Breast epithelium (tissue), 4 donors: ENCODE measurements at places on chromosomes 5 and 9.
A peak's percentile ranks its signal among the peaks of the same experiment; 100 is the strongest.

DNA sequence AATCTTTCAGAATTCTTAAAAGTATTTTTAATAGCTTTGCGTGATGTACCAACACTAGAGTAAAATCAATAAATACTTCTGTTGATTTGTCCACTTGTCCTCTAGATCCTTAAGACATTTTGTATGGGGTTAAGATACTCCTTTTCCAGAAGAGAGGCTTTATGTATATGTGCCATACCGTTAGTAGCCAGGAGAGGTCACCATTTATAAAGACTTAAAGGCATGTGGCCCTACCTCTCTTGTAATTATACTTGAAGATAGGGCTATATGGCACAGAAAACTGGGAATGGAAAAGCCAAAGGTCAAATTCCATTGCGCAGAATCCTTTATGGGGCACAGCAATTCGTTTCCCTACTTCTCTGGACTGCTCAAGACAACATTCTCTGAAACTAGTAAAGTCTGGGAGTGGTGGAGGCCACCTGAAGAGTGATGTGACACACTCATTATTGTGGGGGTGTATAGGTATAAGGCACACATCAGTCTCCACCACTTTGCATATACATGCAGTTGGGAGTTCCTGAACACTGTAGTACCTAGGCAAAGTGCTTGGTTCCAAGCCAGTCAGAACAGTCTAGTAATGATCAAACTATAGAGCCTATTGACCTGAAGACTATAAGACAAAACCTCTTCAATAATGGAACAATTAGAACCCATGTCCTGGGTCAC, 140.1 kb upstream of the FBXL17 start:
- no peak overlapping the region for H3K27ac ChIP-seq
- no peak overlapping the region for H3K4me3 ChIP-seq
- H3K4me1 ChIP-seq: no peaks in the 10 kb centered on the region
- no peaks in the 10 kb centered on the region for H3K27me3 ChIP-seq
- H3K36me3 ChIP-seq: no peaks in the 10 kb centered on the region

GRCh38 chr5:135596157-135596763, 17.5 kb upstream of the CXCL14 start:
- no peaks in the 10 kb centered on the region for H3K4me1 ChIP-seq
- no peak overlapping the region for H3K27ac ChIP-seq
- H3K4me3 ChIP-seq: no peak overlapping the region
- no peaks in the 10 kb centered on the region for H3K36me3 ChIP-seq
- H3K27me3 ChIP-seq: no peaks in the 10 kb centered on the region

- H3K4me3 ChIP-seq: no peak overlapping the region
- no peaks in the 10 kb centered on the region for H3K36me3 ChIP-seq
- no peaks in the 10 kb centered on the region for H3K27me3 ChIP-seq
- H3K27ac ChIP-seq: no peak overlapping the region
- H3K4me1 ChIP-seq: no peaks in the 10 kb centered on the region
Measured at GRCh38 chr5:33806738-33807442, 84.9 kb downstream of the ADAMTS12 start.

DNA sequence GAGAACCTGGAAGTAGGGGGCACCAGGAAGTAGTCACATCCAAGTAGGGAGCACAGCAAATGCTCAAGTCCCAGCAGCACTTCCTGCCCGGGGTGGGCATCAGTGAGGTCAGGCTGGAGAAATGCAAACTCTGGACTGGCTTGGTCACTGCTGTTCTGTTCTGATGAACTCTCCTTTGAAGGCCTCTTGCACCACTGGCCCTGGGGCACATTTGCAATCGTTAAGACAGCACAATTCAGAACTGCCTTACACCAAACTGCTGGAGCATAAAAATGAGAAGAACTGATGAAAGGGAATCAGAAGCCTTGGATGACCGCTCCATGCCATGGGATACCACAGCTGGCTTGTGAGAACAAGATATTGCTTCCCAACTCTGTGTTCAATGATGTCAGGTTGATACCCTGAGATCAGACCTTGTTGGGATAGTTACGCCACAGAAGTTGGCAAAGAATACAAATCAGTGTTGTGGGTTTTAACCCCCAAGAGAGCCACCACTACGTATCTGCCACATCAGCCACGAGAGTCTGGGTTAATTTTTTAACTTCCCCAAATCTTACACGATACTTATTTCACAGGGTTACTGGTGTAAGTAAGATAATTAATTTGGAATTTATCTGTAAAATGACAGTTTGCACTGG, 42.3 kb upstream of the ZSWIM6 start:
- H3K4me3 ChIP-seq: no peak overlapping the region
- no peaks in the 10 kb centered on the region for H3K4me1 ChIP-seq
- no peak overlapping the region for H3K27ac ChIP-seq

- no peaks in the 10 kb centered on the region for H3K36me3 ChIP-seq
- H3K27me3 ChIP-seq: no peaks in the 10 kb centered on the region
- H3K4me1 ChIP-seq: no peaks in the 10 kb centered on the region
- H3K4me3 ChIP-seq: no peak overlapping the region
Measured at GRCh38 chr9:129398961-129399633, 221.0 kb upstream of the IER5L start.

DNA sequence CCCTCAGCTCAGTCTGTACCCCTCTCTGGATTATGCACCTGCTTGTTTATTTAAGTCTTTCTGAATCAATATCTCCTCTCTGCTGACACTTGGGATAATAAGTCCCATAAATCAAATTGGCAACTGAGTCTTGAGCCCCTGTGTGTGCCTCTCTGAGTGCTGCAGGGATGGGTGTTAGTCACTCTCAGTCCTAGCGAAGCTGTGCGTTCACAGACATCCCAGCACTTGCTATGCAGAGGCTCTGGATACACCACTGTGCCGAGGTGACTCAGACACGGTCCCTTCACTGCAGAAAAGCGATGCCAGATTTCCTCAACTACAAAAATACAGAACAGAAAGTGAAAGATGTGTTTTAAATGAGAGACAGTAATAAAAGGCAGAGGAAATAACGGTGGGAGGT, 4.1 kb upstream of the KCNMB1 start:
- no peak overlapping the region for H3K4me3 ChIP-seq
- no peaks in the 10 kb centered on the region for H3K4me1 ChIP-seq
- no peak overlapping the region for H3K27ac ChIP-seq
- DNase-seq: no peak

GRCh38 chr9:26054600-26055520, 376.6 kb upstream of the TUSC1 start:
- H3K4me3 ChIP-seq: no peak overlapping the region
- H3K27ac ChIP-seq: no peak overlapping the region
- no peaks in the 10 kb centered on the region for H3K27me3 ChIP-seq
- no peaks in the 10 kb centered on the region for H3K4me1 ChIP-seq
- no peaks in the 10 kb centered on the region for H3K36me3 ChIP-seq
- DNase-seq: no peak

GRCh38 chr9:120312031-120312430, 267.9 kb downstream of the CDK5RAP2 start:
- no peak overlapping the region for H3K27ac ChIP-seq
- DNase-seq: no peak
- H3K27me3 ChIP-seq: no peaks in the 10 kb centered on the region
- H3K4me3 ChIP-seq: no peak overlapping the region
- H3K4me1 ChIP-seq: no peaks in the 10 kb centered on the region

GRCh38 chr9:137717776-137718327, 99.0 kb downstream of the EHMT1 start:
- no peaks in the 10 kb centered on the region for H3K4me1 ChIP-seq
- no peak for DNase-seq
- H3K4me3 ChIP-seq: no peak overlapping the region
- H3K27ac ChIP-seq: no peak overlapping the region

DNA sequence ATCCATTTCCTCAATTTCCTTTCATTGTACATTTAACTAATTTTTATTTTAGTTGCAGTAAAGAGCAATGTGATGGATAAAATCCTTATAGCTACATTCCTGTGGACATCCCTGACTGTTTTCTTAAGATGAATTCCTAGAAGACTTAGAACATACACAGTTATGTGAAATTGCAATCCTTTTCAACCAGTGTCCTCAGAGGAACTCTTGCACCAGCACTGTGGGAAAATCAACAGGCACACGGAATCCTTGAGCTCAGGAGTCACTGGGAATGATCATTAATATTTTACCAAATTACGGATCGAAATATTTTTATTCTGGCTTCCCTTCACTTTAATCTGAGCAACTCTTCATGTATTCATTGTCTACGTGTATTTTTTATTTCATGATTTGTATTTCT, 901.9 kb upstream of the WWC1 start:
- no peak for DNase-seq
- H3K36me3 ChIP-seq: no peaks in the 10 kb centered on the region
- no peaks in the 10 kb centered on the region for H3K27me3 ChIP-seq
- no peaks in the 10 kb centered on the region for H3K4me1 ChIP-seq
- H3K27ac ChIP-seq: no peak overlapping the region

- H3K27me3 ChIP-seq: no peaks in the 10 kb centered on the region
- peak overlapping the region; percentile 2 for H3K27ac ChIP-seq
- no peak overlapping the region for H3K4me3 ChIP-seq
- no peaks in the 10 kb centered on the region for H3K4me1 ChIP-seq
Measured at GRCh38 chr5:174571662-174572397, 152.6 kb upstream of the MSX2 start.

DNA sequence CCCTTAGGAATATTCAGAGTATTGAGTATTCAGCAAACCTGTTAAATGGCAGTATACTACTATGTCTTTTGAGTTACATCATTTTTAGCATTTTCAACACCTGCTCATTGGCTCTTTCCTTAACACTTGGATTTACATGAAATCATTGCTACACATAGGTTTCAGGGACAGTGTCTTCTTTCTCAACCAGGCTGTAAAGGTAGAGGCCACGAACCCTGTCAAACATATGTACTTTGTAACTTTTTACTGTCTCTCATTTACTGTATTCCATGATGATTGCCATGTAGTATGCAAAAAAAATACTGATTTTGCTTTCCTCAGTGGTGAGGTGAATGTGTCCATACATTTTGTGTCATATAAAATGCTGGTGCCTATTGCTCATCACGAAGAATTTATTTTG, 264.4 kb downstream of the SLCO4C1 start:
- no peaks in the 10 kb centered on the region for H3K4me1 ChIP-seq
- H3K4me3 ChIP-seq: no peak overlapping the region
- H3K36me3 ChIP-seq: no peaks in the 10 kb centered on the region
- no peak for DNase-seq
- no peaks in the 10 kb centered on the region for H3K27me3 ChIP-seq

- peaks cover 13% of the 10 kb centered on the region for H3K4me1 ChIP-seq
- H3K27ac ChIP-seq: peak overlapping the region; percentile 99
- H3K4me3 ChIP-seq: peak overlapping the region; percentile 82
- peak; percentile 79 for DNase-seq
Measured at GRCh38 chr9:35728041-35728971, 3.7 kb downstream of the TLN1 start.

DNA sequence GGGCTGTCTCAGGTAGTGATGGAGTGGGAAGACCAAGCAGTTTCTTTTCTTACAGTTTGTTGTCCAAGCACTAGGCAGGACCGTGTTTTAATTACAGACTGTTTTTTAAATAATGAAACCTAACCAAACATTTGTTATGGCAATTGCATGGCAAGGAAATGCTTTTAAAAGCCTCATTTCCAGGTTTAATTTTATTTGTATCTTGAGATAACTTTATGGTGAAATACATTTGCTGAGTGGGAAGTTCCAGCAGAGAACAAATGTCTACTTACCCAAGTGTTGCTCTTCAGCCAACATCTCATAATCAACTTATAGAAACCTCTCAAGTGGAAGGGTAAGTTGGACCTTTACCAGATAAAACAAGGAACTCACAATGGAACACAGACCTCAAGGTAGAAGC, 11.8 kb upstream of the LHFPL2 start:
- no peaks in the 10 kb centered on the region for H3K27me3 ChIP-seq
- H3K36me3 ChIP-seq: no peaks in the 10 kb centered on the region
- no peak for DNase-seq
- H3K4me1 ChIP-seq: no peaks in the 10 kb centered on the region
- H3K4me3 ChIP-seq: no peak overlapping the region
- H3K27ac ChIP-seq: no peak overlapping the region

GRCh38 chr5:155689406-155689805, 637.6 kb upstream of the SGCD start:
- no peak overlapping the region for H3K4me3 ChIP-seq
- no peaks in the 10 kb centered on the region for H3K36me3 ChIP-seq
- no peaks in the 10 kb centered on the region for H3K27me3 ChIP-seq

GRCh38 chr9:35001285-35001677, 11.7 kb downstream of the DNAJB5 start:
- H3K27me3 ChIP-seq: no peaks in the 10 kb centered on the region
- H3K4me1 ChIP-seq: no peaks in the 10 kb centered on the region
- no peaks in the 10 kb centered on the region for H3K36me3 ChIP-seq
- H3K4me3 ChIP-seq: no peak overlapping the region

DNA sequence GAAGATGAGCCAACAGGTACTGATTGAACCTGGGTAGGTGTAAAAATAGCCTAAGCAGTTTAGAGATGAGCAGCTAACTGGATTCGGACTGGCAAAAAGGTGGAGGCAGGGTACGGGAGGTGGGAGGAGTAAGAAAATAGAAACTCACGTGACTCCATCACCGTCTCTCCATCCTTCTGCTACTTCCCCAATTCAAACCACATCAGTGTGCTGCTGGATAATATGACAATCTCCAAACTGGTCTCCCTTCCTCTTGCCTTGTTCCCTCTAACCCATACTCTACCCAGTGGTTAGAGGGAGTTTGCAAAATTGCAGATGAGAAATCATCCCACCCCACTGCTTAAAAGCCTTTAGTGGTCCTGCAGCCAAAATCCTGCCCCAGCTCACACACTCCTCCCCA, 42.7 kb downstream of the RIGI start:
- DNase-seq: no peak
- no peak overlapping the region for H3K27ac ChIP-seq
- peaks cover 6% of the 10 kb centered on the region for H3K36me3 ChIP-seq
- no peaks in the 10 kb centered on the region for H3K4me1 ChIP-seq

DNA sequence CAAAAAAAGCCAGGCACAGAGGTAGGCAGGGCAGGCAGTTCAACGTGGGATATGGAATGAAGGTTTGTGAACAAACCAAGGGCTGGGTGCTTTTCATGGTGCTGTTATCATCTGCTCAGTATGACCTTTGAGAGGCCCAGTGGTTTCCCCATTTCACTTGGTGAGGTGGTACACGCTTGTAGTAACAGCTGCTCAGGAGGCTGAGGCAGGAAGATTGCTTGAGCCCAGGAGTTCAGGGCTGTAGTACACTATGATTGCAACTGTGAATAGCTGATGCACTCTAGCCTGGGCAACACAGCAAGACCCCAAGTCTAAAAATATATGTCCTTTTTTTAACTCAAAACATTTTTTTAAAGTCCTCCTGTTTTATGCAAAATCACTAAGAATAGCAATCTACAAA, 174.8 kb downstream of the ENC1 start:
- no peaks in the 10 kb centered on the region for H3K4me1 ChIP-seq
- H3K27ac ChIP-seq: no peak overlapping the region
- no peaks in the 10 kb centered on the region for H3K27me3 ChIP-seq
- no peak overlapping the region for H3K4me3 ChIP-seq
- no peak for DNase-seq
